Thoracic aorta endothelial cell (primary cell): ENCODE measurements at places on chromosomes 5 and 9. TPM values are rescaled to one million over a fixed set of nuclear protein-coding genes. Genes with fewer than 3 reads are reported as not detected.

Gene HAVCR2
- total RNA-seq, result under 0.01 and 0.07 TPM in 2 replicates

Gene TNFSF8
- total RNA-seq, result 0.13 TPM in 1 of 2 replicates, not detected in the other

Gene PCDHA1
- total RNA-seq, result not detected in 2 replicates

Gene DPYSL3
- total RNA-seq, result 127 and 148 TPM in 2 replicates

Gene C7
- total RNA-seq, result 1.7 TPM in 1 of 2 replicates, not detected in the other

Gene SCGB3A1
- total RNA-seq, result not detected in 2 replicates
